Hepatic stellate cell (primary cell): ENCODE measurements at places on chromosomes 3 and 15.

GRCh38 chr3:154310840-154311239, 13.4 kb downstream of the DHX36 start:
- DNase-seq = no peak

- no peak for DNase-seq
Measured at GRCh38 chr3:160286231-160286630, 61.0 kb downstream of the C3orf80 start.

GRCh38 chr3:142595581-142595950, 627 bp upstream of the PLS1 start:
- peak; percentile 47 for DNase-seq

DNA sequence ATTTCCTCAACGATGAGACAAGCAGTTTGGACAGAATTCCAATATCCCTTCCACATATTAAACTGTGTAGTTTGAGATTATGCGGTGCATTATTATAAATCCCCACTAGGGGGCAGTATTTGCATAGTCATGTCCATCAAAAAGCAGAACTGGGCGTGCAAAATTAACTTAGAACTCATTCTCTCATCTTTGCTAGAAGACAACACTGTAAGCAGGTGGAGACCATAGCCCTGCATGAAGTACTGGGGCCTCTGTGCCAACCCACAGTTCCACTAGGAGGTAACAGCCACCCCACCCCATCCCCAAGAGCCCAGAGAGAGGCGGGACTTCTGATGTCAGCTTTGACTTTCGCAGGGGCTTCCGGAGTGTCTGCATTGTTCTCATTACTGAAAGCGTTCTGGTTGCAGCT, 106.6 kb upstream of the TMC3 start:
- peak; percentile 9 for DNase-seq

DNA sequence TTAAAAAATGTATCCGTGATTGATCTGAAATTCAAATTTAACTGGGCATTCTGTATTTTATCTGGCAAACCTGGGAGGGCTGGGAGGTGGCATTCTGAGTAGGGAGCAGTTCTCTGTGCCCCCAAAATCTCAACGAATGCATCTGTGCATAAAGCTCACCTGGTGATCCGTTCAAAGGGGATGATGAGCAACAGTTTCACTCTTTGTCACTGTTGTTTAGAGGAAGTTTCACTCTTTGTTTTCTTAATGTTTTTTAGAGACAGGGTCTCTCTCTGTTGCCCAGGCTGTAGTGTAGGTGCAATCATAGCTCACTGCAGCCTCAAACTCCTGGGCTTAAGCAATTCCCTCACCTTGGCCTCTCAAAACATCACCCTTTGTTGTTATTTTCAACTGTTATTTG, 186.7 kb downstream of the SSR3 start:
- no peak for DNase-seq

DNA sequence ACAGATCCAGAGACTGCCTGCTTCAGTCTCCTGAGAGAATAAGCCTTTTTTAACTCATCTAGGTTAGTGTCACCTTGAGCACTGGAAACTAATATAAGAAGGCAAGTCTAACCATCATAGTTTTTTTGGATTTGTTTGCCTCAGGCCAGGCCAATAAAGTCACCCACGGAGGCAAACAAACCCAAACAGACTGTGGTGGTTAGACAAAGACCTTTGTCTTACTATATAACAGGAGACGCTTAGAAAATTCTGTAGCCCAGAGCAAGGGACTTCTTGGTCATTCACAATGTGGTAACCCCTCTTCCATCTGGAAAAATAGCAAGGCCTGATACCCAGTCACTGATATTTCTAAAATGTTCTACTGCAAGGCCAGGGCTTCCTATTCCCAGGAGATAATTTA, 45.3 kb upstream of the PPP2R3A start:
- DNase-seq = no peak

- no peak for DNase-seq
Measured at GRCh38 chr15:82873000-82873680, 63.7 kb downstream of the WHAMM start.

DNA sequence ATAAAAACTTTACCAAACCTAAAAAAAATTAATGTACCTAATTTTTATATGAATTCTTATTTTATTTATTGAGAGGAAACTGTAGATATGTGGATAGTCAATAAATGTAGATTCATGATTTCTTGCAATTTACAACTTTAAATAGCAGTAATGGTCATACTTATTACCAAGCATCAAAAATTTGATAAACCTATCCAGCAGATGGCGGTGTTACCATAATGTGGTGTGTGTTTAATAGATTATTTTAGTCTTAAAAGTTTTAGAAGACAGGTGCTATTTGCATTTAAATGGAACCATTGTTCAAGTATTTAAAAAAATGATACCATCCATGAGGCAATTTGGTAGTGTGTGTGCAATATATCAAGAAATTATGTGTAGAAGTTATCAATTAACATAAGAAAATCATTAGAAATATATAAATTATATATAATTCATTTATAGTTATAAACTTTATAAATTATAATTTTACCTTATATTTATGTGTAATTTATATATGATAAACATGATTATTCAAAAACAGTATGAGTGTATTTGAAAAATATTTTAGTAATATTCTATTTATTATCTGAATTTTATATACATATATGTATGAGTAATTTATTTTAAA, 176.0 kb upstream of the BCHE start:
- peak; percentile 2 for DNase-seq

- DNase-seq = no peak
Measured at GRCh38 chr3:130757611-130758150, 11.1 kb upstream of the PIK3R4 start.

DNA sequence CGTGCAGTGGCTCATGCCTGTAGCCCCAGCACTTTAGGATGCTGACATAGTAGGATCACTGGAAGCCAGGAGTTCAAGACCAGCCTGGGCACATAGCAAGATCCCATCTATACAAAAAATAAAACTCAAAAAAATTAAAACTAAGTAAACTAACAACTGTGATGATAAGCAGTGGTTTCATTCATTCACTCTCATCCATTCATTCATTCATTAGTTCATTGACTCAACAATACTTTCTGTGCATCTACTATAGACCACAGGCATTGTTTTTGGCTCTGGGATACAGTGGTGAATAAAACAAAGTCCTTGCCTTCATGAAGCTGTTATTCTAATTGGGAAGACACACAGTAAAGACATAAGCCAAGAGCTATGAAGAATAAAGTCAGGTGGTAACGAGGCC, 7.5 kb upstream of the TMEM212 start:
- no peak for DNase-seq
